ENCODE measurements at places on chromosomes 11 and 22.

DNA sequence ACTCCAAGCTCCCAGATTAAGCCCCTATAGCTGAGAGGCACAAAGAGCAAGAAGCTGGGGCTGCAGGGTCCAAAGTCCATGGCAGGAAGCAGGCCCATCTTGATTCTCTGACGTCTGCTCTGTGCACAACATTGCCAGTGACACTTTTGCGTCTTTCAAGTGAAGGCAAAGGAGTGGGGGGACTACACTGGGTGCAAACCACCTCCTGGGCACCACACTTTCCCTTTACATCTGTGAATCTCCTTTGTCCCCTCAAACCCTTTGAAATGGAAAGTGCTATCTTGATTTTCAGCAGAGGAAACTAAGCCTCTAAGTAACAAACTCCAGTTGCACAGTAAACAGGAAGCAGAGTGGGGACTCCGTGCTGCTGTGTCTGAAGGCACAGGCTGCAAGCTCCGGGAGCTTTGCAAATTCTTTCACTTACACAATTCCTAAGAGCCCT lies 428.0 kb downstream of the LARGE1 start:
- DNase-seq: no peak

- DNase-seq: no peak
Observed at GRCh38 chr11:104668797-104669463, 229.3 kb downstream of the CASP12 start.

- DNase-seq: no peak
Observed at GRCh38 chr11:31422703-31423102, 53.0 kb downstream of the DNAJC24 start.

- DNase-seq: no peak
Observed at GRCh38 chr11:60345489-60345888, 18.4 kb downstream of the MS4A6E start.

DNA sequence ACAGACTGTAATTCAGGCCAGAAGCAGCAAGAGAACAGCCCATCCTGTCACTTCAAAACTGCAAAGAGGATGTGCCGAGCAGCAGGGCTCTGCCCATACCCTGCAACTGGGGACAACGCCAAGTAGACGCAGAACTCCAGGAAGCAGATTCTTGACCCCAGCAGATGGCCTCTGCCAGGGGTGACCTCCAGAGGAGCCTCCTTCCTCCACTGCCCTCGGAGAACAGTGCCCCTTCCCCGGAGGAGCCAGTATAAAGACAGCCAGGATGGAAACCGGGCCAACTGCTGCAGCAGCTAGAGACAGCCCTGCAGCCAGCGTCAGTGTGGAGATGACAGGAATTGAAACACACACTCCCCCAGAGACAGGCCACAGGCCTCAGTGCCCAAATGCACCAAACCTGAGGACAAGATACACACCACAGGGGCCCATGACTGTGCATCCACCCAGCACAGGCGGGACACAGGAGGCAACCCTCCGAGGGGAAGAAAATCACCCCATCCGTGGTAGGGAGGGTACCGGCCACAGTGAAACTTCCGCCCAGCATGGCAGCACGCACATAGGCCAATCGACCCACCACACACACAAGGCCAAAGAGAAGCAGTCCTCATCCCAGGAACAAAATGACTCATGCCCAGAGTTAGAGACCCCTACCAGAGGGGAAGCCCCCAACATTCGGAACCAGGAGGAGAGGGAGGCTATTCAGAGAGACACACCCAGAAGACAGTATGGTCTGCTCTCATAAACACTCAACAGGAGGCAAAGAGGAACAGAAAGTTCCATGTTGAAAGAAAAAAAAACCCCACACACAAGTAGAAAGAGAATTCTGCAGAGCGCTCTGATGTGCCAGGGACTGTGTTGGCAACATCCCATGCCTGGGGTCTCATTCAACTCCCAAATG lies 5.6 kb downstream of the AHNAK start:
- DNase-seq: no peak

GRCh38 chr22:33923660-33924246 lies 3.5 kb upstream of the LARGE1 start:
- DNase-seq: peak; percentile 16

GRCh38 chr22:39306456-39307361 lies 12.7 kb downstream of the RPL3 start:
- peak; percentile 38 for DNase-seq

DNA sequence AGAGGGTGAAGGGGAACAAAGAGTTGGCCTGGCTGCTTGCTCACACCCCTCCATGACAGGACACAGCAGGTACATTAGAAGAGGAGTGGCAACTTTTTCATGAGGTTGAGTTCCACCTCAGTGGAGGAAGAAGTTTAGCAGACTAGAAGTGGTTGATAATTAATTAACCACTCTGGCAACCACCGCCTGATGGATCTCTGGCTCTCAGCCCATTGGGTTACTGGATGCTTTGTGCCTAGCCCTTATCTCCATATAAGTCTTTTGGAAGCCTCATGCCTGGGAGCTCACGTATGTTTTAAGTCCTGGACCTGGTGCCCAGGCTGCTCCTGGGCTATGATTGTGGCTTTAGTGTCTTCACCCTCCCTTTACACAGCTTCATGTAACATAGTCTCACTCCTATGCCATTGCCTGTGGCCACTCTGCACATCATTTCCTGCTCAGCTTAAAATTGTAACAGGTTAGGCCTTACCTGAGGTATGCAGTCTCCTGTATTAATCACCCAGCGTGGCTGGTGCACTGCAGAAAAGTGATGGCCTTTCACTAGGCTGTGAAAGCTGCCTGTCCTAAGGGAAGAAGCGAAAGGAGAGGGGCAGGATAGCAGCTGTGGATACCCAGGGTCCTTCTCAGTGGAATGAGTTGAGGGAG lies 72.7 kb upstream of the CRTAM start:
- no peak for DNase-seq

DNA sequence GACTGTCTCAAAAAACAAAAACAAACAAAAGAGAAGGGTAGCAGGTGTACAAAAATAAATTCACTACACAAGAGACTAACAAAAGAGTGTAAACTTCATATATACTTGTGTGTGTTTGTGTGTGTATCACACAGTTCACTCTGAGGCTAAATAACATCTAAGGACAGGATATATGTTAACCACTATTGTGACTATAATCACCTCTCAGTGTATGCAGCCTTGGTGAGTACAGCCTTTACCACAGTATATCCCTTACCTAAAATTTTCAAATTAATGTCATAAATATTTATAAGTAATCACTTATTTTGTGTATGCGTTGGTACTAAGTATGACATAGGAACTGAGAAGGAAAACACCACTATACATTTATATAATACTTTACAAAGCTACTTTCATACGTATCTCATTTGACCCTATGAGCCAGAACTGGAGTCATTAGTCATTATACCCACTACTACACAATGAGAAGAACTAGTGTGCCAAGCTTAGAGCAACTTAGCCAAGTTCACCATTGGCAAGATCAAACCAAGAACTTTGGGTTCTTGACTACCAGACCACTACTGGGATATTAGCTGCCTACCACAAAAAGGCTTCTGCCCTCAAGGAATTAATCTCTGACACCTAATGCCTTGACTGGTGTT lies 116.7 kb downstream of the SGSM3 start:
- DNase-seq: no peak

DNA sequence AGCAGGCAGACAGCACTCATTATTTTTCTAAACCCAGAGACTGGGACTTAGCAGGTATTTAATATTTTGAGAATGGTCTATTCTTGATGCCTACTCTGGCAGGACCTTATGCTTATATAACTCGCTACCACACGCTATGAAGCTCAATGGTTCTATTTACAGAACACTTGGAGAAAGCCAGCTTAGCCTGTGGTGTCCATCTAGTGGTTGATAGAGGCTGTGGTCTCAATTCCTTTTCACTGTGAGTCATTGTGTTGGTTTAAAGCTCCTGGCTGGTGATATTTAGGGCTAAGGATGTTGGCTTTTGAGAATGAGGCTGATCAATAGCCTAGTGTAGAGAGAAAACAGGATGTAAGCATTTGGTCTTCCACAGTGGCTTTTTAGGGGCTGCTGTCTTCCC lies 206.4 kb downstream of the DBX1 start:
- DNase-seq: no peak

- peak; percentile 58 for DNase-seq
Observed at GRCh38 chr11:111531687-111532364, 8.7 kb upstream of the LAYN start.

GRCh38 chr11:124643605-124644425 lies 21.2 kb downstream of the TBRG1 start:
- no peak for DNase-seq

GRCh38 chr11:127071606-127072005 lies 71.0 kb upstream of the KIRREL3 start:
- no peak for DNase-seq

- DNase-seq: no peak
Observed at GRCh38 chr22:37178350-37179125, 9.5 kb downstream of the C1QTNF6 start.

DNA sequence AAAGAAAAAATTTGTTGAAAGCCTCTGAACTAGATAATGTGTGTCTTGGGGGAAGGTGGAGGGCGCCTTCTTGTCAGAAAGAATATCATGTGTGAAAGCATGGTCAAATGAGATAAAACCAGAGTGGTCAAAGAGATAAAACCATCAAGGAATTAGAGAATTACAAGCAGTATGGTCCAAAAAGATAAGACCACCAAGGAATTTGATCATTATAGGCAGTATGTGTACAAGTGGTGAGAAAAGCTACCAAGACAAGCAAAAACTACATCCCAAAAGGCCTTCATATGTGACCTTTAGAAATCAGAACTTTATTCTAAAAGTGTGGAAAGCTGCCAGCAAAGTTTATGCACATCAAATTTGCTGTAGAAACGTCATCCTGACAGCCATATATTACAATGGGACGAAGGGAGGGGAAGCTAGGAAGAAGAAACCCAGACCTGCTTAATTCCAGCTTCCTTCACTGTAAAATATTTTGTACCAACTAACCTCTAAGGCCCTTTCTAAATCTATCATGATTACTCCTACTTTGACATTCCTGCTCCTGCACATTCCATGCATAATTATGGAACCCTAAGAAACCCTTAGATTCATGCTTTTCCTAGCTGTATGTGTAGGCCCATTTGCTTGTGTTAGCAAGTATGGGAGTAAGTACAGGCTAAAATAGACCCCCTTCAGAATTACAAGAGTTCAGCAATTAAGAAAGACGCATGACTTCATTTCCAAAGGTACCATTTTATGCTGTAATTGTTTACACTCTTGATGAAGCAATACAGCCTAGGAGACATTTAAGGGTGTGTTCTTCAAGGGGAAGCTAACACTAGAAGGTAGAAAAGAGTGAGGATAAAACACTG lies 51.6 kb downstream of the LGR4 start:
- DNase-seq: no peak

GRCh38 chr11:45252134-45252856 lies 33.8 kb downstream of the SYT13 start:
- no peak for DNase-seq

DNA sequence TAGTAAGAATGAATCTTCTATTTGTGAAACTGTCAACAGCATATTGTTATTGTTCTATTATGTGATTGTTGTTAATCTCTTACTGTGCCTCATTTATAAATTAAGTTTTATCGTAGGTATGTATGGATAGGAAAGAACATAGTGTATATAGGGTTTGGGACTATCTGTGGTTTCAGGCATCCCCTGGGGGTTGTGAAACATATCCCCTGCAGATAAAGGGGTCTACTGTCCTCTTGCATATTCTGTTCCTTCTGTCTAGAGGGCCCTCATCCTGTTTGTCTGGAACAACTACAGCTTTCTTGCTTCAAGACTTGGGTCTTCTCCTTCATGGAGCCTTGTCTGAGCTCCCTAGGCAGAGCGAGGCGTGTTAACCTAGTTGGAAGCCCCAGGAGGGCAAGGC lies 159.6 kb downstream of the KIRREL3 start:
- DNase-seq: no peak

DNA sequence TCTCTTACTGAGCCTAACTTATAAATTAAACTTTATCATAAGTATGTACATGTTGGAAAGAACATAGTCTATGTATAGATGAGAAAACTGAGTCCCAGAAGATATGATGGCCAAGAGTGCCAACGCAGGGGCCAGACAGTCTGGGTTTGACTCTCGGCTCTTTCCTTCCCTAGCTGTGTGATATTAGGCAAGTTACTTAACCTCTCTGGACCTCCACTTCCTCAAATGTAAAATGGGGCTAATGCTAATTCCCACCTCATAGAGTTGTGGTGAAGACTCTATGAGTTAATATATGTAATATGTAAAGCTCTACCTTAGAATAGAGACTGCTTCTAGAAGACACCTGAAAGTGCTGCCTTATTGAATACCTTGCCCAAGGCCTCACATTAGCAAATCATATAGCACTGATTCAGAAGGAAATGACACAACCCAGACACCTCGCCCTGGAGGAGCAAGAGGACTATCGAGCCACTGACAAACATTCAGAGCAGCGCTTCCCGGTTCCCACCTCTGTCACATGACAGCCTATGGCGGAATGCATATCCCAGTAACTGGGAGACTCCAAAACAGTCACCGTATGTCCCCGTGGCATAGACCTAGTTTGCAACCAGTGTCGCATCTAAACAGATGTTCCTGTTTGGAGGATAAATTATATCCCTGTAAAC lies 11.3 kb upstream of the CCDC86 start:
- DNase-seq: no peak

DNA sequence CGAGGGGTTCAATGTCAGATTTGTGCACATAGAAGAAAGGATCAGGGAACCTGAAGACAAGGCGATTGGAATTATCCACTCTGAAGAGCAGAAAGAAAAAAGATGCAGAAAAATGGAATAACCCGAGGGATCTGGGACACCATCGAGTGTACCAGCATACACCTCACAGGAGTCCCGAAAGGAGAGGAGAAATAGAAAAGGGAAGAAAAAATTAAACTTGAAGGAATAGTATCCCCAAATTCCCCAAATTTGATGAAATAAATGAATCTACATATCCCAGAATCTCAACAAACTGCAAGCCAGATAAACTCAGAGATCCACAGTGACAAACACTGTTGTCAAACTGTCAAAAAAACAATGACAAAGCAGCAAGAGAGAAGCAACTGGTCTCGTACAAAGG lies 21.4 kb downstream of the IL17REL start:
- no peak for DNase-seq

DNA sequence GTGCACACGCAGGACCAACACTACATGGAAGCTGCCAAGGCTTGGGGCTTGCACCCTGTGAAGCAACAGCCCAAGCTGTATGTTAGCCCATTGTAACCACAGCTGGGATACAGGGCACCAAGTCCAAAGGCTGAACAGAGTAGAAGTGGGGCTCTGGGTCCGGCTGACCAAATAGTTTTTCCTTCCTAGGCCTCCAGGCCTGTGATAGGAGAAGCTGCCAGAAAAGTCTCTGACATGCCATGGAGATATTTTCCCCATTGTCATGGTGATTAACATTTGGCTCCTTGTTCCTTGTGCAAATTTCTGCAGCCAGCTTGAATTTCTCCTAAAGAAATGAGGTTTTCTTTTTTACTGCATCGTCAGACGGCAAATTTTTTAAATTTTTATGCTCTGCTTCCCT lies 941.2 kb downstream of the FAM181B start:
- DNase-seq: no peak

GRCh38 chr22:49900441-49901230 lies 17.6 kb downstream of the ALG12 start:
- DNase-seq: no peak
